ENCODE measurements at places on chromosomes 13 and 19.

DNA sequence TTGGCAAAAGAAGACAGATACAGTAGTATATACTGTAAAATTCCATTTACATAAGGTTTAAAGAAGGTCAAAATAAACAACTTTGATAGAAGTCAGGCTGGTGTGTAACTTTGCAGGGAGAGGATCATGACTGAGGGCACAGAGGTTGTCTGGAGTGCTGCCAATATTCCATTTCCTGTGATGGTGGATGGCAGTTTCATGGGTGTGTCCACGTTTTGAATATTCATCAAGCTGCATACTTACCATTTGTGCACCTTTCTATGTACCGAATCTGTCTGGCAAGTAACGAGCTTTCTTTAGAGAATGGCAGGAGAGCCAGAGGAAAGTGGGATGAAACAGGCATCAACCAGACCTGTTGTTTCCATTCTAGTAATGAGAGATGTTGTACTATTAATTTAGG is 420.5 kb upstream of the HTR2A start:
- DNase-seq, result no peak

GRCh38 chr19:12774588-12775555 is at the start of gene HOOK2:
Gene HOOK2, minus strand, starts transcription at chr19:12775552. Its CDS starts 103 bp downstream, at chr19:12775449.
- DNase-seq, result peak; percentile 49

GRCh38 chr19:29537181-29537580 is 11.4 kb downstream of the VSTM2B start:
- no peak for DNase-seq

GRCh38 chr13:33612641-33613638 is 205.0 kb upstream of the RFC3 start:
- DNase-seq, result peak; percentile 61

- DNase-seq, result no peak
Measured at GRCh38 chr13:98495627-98496478, 81.1 kb downstream of the STK24 start.

GRCh38 chr19:32594021-32594420 is 13.0 kb downstream of the PDCD5 start:
- DNase-seq, result no peak

DNA sequence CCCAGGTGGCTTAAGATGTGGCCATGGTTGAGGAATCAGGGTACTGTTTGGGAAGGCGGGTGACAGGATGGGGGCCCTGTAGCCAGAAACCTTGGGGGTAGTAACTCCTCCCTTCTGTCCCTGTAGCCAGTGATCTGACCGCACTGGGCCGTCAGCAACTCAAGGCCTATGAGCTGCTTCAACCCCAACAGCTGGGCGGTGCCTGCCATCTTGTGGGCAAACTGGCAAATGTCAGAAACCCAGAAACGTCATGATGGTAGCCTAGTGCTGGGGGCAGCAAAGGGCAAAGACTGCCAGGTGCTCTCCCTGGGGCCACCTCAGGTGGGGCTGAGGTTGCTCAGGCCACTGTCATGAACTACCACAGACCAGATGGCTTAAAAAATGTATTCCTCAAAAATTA is 3.5 kb downstream of the COPE start:
- DNase-seq, result peak; percentile 67

DNA sequence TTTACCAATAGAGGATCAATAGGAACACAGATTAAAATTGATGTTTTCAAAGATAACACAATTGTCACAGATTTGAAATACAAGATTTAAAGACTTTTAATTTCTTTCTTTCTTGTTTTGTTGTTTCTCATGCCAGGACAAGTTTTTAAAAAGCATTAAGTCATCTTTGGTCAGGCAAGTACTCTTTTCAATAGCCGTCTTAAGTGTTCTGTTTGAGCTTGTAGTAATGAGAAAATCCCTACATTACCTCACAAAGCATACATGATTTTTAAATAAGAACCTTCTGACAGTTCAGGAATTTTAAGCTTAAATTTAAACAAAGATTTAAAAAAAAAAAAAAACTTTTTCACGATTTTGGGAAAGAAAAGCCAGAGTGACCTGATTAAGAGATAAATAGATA is 216.3 kb upstream of the PRR20A start:
- DNase-seq, result no peak

DNA sequence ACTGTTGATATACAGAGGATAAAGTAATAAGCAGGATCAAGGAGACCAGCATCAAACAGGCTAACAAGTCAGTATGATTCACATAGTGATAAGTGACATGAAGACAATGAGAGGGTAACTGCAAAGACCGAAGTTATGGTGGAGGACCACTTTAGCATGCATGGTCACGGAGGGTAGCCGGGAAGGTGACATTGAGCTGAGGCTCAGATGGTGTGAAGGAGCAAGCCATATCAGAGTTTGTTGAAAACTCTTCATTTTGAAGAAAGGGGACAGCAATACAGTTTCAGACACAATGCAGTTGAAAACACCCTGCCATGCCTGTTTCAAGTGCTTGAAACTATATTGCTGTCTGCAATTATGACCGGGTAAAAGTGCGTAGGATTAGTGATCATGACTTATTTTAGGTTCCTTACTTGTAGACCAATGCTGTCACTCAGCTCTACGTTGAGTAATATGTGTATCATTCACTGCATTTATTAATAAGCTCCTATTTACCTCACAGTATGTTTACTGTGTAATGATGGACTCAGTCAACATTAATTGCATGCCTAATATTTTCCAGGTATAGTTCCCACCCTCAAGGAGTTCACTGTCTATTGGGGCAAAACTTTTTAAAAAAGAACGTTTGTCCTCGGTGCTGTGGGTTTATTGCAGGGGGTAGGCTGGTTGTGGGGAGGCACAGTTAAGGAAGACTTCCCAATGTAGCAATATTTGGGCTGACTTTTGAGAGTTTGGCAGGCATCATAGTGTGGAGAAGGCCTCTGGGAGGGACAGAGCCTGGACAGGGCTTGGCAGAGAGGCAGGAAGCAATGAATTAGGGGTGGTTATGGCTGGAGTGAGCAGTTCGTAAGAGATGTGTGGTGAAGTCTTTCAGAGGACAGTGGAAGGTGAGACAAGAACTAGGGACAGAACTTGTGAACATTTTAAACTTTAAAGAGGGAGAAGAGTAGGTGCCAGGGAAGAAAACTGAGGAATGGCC is 3.2 kb downstream of the UBAC2 start:
- no peak for DNase-seq

GRCh38 chr13:54591540-54591939 is 1562.9 kb downstream of the OLFM4 start:
- no peak for DNase-seq

DNA sequence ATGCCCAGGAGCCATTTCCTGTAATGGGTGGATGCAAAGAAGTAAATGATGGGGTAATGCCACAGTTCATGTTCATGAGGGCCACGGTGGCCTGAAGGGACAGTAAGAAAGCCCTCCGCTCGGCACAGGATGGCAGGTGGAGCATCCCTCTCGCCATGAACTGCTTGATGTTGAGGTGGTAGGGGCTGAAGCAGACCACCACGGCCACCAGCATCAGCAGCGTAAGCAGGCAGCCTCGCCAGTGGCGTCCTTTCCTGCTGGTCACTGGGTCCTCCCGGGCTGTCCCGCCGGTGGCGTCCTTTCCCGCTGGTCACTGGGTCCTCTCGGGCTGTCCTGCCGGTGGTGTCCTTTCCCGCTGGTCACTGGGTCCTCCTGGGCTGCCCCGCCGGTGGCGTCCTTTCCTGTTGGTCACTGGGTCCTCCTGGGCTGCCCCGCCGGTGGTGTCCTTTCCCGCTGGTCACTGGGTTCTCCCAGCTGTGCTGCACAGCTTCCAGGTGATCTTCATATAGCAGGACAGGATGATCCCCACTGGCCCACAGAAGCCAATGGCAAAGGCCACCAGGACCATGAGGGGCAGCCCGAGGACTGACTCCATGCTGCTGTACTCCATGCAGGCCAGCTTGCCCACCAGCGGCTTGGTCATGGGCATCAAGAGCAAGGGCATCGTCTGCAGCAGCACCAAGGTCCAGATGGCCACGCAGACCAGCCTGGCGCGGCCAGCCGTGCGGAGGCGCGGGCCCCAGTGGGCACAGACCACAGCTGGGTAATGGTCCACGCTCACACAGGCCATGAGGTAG is 93.2 kb upstream of the TM9SF2 start:
- no peak for DNase-seq

GRCh38 chr13:49951754-49952535 is 15.8 kb upstream of the SPRYD7 start:
- DNase-seq, result no peak

DNA sequence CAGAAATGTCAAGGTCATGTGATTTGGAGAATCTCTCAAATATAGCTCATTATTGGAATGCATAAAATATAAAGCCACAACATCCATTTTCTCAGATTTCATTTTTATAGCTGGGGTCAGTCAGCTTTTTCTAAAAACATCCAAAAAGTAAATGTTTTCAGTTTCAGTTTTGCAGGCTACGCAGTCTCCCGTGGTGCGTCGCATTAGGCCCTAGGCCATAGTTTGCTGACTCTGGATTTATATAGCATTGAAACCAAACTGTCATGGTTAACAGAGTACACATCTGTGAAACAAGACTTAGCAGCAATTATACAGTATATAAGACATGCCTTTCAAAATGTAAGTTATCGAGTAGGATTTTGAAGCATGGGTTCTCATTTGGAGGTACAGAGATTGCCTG is 140.0 kb downstream of the IRS2 start:
- no peak for DNase-seq

DNA sequence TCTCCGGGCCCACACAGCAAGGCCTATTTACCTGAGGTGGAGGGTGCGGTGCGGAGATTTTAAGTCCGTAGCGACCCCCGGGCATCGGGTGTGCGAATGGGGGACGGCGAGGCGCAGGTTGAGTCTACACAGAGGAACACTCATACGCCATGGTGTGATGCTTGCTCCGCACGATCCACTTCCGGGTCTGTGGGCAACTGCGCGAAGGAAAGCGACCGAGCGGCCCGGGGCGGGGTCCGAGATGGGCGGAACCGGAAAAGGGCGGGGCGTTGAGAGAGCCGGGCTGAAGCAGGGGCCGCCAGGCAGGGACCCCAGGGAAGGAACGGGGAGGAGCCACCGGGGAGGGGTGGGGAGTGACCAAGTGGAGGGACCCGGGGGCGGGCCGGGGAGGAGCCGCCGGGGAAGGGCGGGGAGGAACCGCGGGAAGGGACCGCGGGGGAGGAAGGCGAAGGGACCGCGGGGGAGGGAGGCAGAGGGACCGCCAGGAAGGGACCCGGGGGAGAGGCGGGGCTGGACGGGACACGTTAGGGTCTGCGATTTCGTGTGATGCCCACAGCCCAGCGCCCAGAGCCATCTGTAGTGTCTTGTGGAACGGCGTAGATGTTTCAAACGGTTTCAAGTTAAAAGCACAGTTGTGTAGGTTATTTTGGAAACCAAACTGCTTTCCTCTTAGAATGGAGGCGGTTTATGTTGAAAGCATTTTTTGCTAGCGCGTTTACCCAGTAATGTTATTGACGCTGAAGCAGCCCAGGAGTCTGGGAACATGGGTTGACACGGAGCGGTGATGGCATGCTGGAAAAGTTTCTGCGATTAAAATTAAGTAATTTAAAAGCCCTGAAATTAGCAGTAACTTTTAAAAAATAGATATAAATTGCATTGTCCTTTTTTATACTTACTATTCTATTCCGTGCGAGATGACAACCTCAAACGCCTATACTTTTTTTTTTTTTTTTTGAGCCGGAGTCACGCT is at the start of gene ZNF160:
Gene ZNF160, minus strand, starts transcription at position 189 of the 970 bp plus-strand sequence. CDS start 17,146 bp downstream, outside the sequence.
- DNase-seq, result peak; percentile 100

- DNase-seq, result no peak
Measured at GRCh38 chr13:21616880-21617279, 12.9 kb upstream of the MICU2 start.

- no peak for DNase-seq
Measured at GRCh38 chr13:93238711-93239110, 12.1 kb downstream of the GPC6 start.

DNA sequence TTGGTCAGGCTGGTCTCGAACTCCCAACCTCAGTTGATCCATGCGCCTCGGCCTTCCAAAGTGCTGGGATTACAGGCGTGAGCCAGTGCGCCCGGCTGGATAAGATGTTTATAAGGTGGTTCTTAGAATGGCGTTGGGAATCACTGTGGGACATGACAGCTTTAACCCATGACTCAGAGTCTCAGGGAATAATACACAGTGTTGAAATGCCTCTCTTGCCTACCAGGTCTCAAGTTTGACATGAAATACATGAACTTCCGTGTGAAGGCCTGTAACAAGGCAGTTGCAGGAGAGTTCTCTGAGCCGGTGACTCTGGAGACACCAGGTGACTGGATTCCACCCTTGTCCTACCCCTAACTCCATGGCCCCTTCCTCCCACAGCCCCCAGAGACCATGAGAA is 12.6 kb downstream of the FSD1 start:
- no peak for DNase-seq

DNA sequence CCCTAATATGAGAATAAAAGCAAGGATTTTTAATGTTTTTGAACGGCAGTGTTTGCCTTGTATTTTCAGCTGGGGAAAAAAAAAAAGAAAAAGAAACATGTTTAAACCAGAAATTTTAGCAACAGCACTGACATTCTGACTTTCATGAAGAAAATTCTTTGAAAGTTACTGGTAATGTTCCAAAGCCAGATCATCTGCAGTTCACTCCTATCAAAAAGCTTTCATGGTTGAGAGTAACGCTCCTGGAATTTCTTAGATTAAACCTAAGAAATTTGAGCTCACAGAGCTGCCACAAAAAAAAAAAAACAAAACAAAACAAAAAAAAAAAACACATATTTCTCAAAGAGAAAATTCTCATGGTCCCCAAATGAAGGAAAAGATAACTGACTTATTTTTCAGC is 1106.7 kb downstream of the EFNB2 start:
- DNase-seq, result no peak

DNA sequence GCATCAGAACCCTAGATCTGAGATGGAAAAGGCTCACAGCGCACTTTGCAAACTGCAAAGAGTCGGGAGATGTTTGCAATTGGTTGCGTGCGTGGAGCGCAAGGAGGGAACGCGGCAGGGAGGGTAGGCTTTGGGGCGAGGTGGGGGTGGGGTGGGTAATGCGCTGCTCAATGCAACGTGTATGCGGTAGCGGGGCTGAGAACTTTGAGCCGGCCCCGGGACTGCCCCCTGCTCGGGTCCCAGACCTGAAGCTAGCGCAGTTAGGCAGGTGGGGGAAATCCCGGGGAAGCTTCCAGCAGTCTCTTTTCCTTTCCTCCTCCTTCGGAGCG is 971 bp downstream of the FOSB start:
- DNase-seq, result no peak

Measured in activated CD4-positive, alpha-beta T cell treated with anti-CD3 and anti-CD28 coated beads for 36 hours (primary cell).